Natural killer cell treated with Interleukin-12 subunit alpha and Interleukin-12 subunit beta and Interleukin-15 and Interleukin-18, amount 100 ng/mL, for 72 hours (primary cell): ENCODE measurements at places on chromosomes 6 and 20. TPM values are rescaled to one million over a fixed set of nuclear protein-coding genes. Genes with fewer than 3 reads are reported as not detected.

DNA sequence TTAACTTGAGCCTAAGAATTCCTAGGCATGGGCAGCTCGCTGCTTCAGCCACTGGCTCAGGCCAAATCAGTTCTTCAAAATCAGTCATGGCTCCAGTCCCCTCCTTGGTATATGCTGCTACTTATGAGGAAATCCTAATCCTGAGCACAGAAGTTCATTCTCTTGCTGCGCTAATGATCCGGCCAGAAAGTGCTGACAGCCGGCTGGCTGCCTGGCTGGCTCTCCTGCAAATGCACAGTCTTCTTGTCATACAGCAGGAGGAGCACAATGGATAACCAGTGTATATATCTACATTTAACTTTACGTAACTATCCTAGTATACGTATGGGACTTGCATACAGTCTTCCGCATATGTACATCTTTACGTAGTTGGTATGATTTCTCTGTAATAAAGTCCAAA is 500.8 kb downstream of the PRKN start:
- H3K27me3 ChIP-seq: no peaks in the 10 kb centered on the region
- no peak for DNase-seq
- no peaks in the 10 kb centered on the region for H3K4me1 ChIP-seq
- H3K4me3 ChIP-seq: no peak overlapping the region

GRCh38 chr6:7311917-7312615 is 933 bp downstream of the SSR1 start:
- H3K4me3 ChIP-seq: peak overlapping the region; percentile 92
- H3K27ac ChIP-seq: peak overlapping the region; percentile 97
- H3K27me3 ChIP-seq: no peaks in the 10 kb centered on the region
- H3K4me1 ChIP-seq: peaks cover 35% of the 10 kb centered on the region
- DNase-seq: no peak

- H3K27ac ChIP-seq: no peak overlapping the region
- no peak for DNase-seq
- H3K4me1 ChIP-seq: peaks cover 10% of the 10 kb centered on the region
- no peaks in the 10 kb centered on the region for H3K36me3 ChIP-seq
- H3K27me3 ChIP-seq: peaks cover 4% of the 10 kb centered on the region
Measured at GRCh38 chr20:19427913-19428312, 215.5 kb downstream of the SLC24A3 start.

GRCh38 chr6:129133770-129134192 is 250.8 kb downstream of the LAMA2 start:
- peaks cover 15% of the 10 kb centered on the region for H3K27me3 ChIP-seq
- no peak overlapping the region for H3K4me3 ChIP-seq
- no peak overlapping the region for H3K27ac ChIP-seq
- DNase-seq: no peak

SLC12A5 gene
- total RNA-seq: not detected

MEP1A gene
- not detected for total RNA-seq

GRCh38 chr6:88810701-88811100 is 152.7 kb downstream of the RNGTT start:
- no peaks in the 10 kb centered on the region for H3K27me3 ChIP-seq
- no peak overlapping the region for H3K4me3 ChIP-seq
- no peak overlapping the region for H3K27ac ChIP-seq
- peaks cover 17% of the 10 kb centered on the region for H3K36me3 ChIP-seq

- peak overlapping the region; percentile 64 for H3K27ac ChIP-seq
- H3K27me3 ChIP-seq: no peaks in the 10 kb centered on the region
- peaks cover 67% of the 10 kb centered on the region for H3K4me1 ChIP-seq
- no peak for DNase-seq
- peaks cover 15% of the 10 kb centered on the region for H3K36me3 ChIP-seq
Measured at GRCh38 chr20:1376408-1377270, 16.2 kb downstream of the FKBP1A start.

- no peak overlapping the region for H3K27ac ChIP-seq
- H3K4me1 ChIP-seq: peaks cover 8% of the 10 kb centered on the region
- peaks cover 16% of the 10 kb centered on the region for H3K27me3 ChIP-seq
- H3K36me3 ChIP-seq: no peaks in the 10 kb centered on the region
- H3K4me3 ChIP-seq: no peak overlapping the region
Measured at GRCh38 chr20:64106435-64106961, 867 bp downstream of the NPBWR2 start.

- no peak overlapping the region for H3K4me3 ChIP-seq
- no peak for DNase-seq
- H3K4me1 ChIP-seq: no peaks in the 10 kb centered on the region
- H3K27me3 ChIP-seq: no peaks in the 10 kb centered on the region
- H3K27ac ChIP-seq: no peak overlapping the region
Measured at GRCh38 chr6:113481910-113482309, 375.2 kb upstream of the MARCKS start.

- no peak overlapping the region for H3K4me3 ChIP-seq
- DNase-seq: no peak
- no peaks in the 10 kb centered on the region for H3K4me1 ChIP-seq
- no peak overlapping the region for H3K27ac ChIP-seq
- no peaks in the 10 kb centered on the region for H3K27me3 ChIP-seq
- H3K36me3 ChIP-seq: no peaks in the 10 kb centered on the region
Measured at GRCh38 chr6:122130026-122130348, 269.5 kb upstream of the HSF2 start.

DNA sequence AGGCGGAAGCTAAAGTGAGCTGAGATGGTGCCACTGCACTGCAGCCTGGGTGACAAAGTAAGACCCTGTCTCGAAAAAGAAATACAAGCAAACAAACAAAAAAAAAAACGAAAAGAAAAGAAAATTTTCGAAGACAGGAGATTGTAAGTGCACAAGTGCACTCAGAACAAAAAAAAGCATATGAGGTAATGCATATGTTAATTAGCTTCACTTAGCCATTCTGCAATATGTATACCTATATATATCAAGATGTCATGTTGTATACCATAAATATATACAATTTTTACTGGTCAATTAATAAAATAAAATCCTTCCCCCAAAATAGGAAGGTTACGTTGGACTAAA is 127.5 kb downstream of the RIN2 start:
- H3K4me3 ChIP-seq: no peak overlapping the region
- DNase-seq: no peak
- H3K27ac ChIP-seq: no peak overlapping the region
- H3K36me3 ChIP-seq: no peaks in the 10 kb centered on the region
- no peaks in the 10 kb centered on the region for H3K4me1 ChIP-seq

DNA sequence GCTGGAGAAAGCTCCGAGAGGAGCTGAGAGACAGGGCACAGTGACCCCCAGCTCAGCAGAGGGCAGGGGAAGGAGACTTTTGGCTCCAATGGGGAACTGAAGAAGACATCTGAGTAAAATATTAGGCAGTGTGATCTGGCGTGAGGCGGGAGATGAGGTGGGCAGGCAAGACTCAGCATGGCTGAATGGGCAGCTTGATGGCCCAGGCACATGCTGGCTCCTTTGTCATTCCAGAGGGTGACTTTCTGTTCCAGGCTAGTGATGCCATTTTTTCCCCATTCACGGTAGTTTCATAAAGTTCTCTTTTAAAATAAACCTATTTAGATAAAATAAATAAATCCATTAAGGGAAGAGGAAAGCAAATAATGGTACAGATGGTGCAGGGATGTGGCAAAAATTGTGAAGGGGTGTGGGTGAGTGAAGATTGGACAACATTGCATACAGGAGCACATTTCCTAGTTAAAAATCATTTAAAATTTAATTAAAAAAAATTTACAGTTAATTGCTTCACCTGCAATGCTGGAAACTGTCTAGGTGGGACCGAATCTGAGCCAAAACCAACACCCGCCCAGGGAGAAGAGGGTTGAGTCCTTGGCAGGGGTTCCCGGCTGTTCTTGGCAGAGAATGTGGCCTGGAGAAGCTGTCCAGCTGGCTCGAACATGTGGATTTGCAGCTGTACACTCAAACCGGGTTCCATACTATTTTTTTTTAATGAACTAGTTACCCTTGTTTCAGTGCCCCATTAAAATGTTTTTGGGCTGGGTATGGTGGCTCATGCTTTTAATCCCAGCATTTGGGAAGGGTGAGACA is 41.7 kb upstream of the PRELID3B start:
- no peaks in the 10 kb centered on the region for H3K4me1 ChIP-seq
- DNase-seq: no peak
- no peak overlapping the region for H3K4me3 ChIP-seq
- H3K36me3 ChIP-seq: no peaks in the 10 kb centered on the region

IL20RA gene
- not detected for total RNA-seq

GRCh38 chr6:12246900-12247299 is 43.3 kb upstream of the EDN1 start:
- H3K27me3 ChIP-seq: peaks cover 32% of the 10 kb centered on the region
- H3K4me3 ChIP-seq: no peak overlapping the region
- no peak overlapping the region for H3K27ac ChIP-seq
- no peak for DNase-seq

- no peak for DNase-seq
- H3K36me3 ChIP-seq: peaks cover 5% of the 10 kb centered on the region
- no peak overlapping the region for H3K27ac ChIP-seq
- peaks cover 34% of the 10 kb centered on the region for H3K27me3 ChIP-seq
- no peaks in the 10 kb centered on the region for H3K4me1 ChIP-seq
- no peak overlapping the region for H3K4me3 ChIP-seq
Measured at GRCh38 chr6:84762220-84763002, 2.0 kb downstream of the TBX18 start.

MYH7B gene
- total RNA-seq: 0.19 TPM

DNA sequence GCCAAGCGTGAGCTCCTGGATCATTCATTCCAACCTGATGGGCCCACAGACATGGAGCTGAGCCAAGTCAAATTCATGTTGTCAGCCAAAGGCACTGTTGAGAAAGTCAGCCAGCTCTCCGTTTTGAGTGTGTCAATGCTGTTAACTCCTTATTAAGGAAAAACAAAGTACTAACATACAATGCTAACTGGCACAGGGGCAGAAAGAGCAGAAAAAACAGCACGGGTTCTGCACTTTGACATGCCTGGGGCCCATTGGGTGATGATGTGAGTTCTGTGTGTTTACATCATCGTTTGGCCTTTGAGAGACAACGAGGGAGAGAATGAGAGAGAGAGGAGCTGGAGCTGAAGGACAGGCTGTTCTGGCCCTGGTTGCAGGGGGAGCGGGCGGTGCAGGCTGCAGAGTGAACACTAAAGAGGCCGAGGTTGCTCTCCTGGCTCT is 85.9 kb downstream of the SMOC2 start:
- H3K27ac ChIP-seq: no peak overlapping the region
- H3K4me3 ChIP-seq: no peak overlapping the region
- H3K4me1 ChIP-seq: no peaks in the 10 kb centered on the region
- no peak for DNase-seq
- H3K36me3 ChIP-seq: no peaks in the 10 kb centered on the region
